ENCODE measurements at places on chromosomes 13 and 19.

DNA sequence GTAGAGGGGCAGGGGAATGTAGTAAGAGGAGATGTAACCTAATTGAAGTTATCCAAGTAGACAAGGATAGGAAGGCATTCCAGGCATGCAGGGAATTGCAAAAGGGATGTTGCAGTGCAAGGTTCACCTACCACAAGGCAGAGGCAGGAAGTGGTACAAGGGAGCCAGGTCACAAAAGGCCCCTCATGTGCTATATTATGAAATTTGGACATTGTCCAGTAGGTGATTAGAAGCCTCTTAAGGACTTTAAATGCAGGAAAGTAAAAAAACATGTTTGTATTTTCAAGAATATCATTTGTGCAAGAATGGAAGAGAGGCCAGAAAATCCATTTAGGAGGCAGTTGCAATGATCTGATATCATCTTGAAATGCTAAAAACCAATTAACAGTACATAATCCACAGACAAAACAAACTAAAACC lies 111.4 kb downstream of the FRY start:
- DNase-seq = no peak

GRCh38 chr13:108409730-108410129 lies 140.2 kb downstream of the TNFSF13B start:
- no peak for DNase-seq

- no peak for DNase-seq
Measured at GRCh38 chr13:98236197-98236596, 59.1 kb upstream of the RNF113B start.

DNA sequence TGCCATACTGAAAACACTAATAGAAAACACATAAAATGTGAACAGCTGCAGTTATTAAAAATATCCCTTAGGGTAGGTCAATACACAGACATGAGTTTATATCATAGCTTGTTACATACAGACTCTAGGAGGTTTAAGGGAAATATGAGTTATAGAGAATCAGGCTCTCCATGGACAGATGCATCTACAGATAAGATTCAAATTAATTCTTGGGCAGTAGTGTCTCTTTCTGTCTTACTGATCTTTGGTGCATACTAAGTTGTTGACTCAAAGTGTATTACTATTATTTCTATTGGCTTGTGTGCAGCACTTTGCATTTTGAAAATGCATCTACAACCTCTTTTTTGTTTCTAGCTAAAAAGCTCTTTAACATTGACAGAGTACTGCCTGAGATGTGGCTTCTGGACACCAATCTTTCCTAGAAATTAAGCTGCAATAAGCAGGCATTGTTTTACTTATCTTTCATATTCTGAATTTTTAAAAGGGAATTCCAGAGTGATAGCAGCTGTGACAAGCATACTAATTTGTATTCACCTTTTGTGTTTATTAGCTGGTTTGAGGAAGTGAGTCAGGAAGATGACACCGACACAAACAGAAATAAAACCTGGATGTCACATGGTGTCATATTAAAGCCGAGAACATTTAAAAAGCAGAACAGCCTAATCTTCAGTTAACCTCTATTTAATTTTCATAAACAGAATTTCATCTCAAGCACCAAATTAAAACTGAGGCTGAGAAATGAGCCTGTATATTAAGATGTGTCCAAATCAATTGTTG lies 399.0 kb downstream of the PCDH9 start:
- no peak for DNase-seq

DNA sequence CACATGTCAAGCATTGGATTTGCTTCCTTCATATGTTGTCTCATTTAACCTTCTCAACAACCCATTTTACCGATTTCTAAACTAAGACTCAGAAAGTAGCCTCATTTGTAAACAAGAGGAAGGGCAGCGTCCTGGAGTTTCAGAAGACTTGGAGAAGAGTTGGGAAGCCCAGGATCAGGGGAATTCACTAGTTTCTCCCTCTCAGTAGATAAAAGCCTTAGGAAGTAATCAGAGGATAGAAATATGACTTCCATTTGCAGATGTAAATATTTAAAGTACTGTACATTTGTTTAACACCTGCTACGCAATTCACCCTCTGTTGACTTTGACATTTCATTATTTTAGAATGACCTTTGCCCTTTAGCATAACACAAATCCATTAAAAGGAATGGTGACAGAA lies 216.4 kb downstream of the DCT start:
- DNase-seq = no peak

GRCh38 chr13:77745784-77746183 lies 48.3 kb downstream of the SLAIN1 start:
- DNase-seq = no peak

DNA sequence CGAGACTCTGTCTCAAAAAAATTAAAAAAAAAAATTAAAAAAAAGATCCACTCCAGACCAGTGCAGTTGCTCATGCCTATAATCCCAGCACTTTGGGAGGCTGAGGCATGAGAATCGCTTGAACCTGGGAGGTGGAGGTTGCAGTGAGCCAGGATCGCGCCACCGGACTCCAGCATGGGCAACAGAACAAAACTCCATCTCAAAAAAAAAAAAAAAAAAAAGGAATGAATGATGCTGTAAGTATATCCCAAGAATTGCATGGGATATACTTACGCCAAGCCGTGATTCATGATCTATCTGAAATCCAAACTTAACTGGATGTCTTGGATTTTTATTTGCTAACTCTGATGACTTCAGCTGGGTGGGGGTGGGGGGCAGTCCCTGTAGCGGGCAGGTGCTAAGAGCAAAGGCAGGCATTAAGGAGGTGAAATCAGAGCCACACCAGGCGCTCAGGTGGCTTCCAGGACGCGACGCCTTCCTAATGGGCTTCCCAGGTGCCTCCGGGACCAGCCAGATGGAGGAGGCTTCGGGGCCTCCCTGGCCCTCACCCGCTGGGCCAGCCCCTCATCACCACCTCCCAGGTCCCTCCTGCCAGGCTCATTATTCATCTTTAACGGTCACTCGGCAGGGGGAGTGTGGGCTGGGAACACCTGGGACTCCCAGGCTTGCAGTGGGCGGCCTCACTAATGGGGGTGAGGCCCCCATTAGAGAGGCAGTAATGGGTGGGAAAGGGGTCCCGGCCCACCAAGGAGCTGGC lies 11.4 kb upstream of the FUT5 start:
- DNase-seq = no peak

DNA sequence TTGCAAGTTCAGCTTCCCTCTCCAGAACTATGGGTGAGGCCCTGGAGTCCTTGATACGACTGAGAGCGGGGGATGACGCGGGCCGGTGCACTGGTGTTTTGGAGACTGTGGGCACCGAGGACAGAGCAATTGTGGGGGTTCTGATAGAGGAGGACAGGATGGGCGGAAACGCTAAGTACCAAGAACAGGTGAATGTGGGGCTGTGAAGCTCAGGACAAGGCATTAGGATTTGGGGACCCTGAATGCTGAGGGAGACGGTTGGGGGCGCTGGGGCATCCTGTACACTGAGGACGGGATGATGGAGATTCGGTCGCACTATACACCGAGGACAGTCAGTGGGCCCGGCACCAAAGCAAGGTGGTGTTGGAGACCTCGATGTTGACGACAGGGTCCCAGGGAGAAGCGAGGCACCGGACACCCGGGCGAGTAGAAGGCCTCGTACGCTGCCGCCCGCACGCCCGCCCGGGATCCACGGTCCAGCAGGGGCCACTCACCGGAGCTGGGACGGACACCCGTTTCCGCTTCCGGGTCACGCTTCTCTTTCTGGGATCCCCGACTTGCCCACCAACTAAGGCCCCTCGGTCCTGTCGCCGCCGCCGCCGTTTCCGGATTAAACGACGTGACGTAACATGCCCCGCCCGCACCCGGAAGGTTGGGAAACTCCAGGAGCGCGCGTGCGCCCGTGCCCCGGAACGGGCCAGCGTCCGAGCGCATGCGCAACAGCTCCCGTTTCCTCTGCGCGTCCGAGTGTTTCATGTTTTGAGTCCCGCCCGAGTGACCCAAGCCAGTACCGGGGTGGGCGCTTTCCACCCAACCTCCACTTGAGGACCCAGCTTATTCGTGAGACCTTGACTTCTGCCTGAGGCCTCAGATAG lies at the start of gene CHMP2A:
TSS of gene CHMP2A (minus strand) at position 612 of the 875 bp plus-strand sequence. CDS start 893 bp downstream, outside the sequence.
- peak; percentile 99 for DNase-seq

DNA sequence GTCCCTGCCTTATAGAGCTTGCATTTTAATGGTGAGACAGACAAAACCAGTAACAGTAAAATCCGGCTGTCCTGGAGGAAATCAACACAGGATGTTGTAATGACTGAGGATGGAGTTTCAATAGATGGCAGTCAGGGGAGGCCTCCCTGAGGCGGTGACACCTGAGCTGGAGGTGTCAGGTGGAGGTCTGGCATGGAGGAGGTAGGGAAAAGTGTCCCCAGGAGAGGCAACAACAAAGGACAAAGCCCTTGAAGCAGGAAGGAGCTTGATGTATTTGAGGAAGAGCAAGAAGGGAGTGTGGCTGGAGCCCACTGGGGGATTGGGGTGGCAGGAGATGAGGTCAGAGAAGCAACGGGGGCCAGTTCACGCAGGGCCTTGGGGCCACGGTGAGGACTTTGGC lies 7.8 kb downstream of the GRIN2D start:
- no peak for DNase-seq

DNA sequence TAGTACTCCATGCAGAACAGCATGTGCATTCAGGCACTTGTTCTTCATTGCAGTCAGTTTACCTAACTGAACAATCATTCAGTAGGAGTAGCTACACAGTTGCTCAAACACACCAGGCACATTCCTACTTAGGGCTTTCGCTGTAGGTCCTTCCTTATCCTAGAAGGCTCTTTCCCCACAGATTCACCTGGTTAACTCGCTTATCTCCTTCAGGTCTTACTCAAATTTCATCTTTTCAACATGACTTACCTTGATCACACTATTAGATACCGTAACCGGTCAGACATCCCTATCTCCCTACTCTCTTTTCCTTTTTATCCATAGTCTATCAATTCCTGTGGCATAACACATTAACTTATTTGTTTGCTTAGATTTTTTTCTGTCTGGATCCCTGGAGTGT lies 14.6 kb downstream of the EDNRB start:
- DNase-seq = no peak

DNA sequence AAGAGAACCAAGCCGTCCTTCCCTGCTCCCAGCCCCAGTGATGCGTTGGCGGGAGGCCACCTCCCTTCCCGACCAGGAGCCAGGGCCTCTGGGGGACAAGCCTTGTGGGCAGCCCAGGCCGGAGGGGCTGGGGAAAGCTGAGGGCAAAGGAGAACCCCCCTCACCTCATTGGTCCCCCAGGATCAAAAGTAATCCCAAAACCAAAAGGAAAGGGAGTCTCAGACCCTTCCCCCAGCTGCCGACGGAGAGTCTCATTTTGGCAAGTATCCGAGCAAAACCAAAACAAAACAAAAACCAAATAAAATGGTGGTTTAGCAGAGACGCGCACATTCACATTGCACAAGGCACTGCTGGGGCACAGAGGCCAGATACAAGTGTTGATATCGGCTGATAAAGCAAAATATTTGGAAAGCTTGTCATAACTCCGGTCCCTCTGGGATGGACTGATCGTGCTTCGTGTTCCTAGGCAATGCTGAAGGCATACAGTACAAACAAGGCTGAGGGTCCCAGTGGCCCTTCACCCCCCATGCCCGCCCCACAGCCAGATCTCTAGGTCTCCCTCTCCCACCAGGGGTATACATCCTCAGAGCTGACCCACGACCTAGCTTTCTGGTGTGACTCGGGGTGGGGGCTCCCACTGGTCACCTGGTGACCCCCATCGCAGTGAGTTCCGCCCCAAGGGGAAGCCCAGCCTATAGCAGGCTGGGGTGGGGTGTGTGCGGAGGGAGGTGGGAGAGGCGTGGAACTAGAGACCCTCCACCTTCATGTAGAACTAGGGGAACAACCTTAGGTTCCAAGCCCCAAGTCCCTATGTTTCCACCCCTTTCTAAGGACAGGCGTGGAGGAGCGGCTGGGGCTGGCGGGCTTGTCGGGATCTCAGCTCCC lies 2.1 kb downstream of the CEBPA start:
- DNase-seq = no peak

GRCh38 chr13:19157461-19157860 lies 24.2 kb downstream of the TUBA3C start:
- no peak for DNase-seq

GRCh38 chr13:33197541-33197971 lies 88.0 kb downstream of the STARD13 start:
- DNase-seq = no peak

GRCh38 chr19:50817941-50818858 lies 5.4 kb downstream of the KLK1 start:
- peak; percentile 48 for DNase-seq

DNA sequence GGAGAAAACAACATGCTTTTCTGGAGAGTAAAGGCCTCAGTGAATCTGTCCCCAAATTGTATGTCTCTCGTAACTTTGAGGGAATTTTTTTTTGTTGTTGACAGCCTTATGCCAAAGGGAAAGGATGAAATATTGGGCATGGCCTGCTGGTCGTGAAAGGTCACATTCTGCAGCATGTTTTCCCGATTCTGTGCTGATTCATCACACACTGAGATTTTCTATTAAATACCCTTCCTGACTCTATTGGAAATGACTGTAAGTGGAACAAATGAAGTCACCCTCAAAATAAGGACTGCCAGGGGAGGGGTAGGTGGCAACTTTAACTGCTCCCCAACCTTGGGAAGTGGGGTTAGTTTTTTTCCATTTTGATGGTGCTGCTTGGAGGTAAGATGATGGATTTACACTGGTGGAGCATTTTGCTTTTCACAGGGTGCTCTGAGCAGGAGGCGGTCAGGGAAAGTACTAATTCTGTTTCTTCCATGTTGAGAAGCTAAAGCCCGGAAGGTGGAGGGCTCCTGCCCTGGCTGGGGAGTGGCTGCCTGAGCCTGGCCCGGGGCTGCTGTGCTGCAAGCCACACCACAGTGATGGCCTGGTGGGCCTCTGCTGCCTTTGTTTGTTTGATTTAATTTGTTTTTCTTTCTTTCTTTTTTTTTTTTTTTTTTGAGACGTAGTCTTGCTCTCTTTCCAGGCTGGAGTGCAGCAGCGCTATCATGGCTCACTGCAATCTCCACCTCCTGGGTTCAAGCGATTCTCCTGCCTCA lies 116.8 kb upstream of the SPATA13 start:
- DNase-seq = no peak

GRCh38 chr13:20127262-20127561 lies 33.6 kb downstream of the GJA3 start:
- peak; percentile 24 for DNase-seq

- DNase-seq = no peak
Measured at GRCh38 chr19:6754136-6754535, 13.1 kb downstream of the SH2D3A start.

DNA sequence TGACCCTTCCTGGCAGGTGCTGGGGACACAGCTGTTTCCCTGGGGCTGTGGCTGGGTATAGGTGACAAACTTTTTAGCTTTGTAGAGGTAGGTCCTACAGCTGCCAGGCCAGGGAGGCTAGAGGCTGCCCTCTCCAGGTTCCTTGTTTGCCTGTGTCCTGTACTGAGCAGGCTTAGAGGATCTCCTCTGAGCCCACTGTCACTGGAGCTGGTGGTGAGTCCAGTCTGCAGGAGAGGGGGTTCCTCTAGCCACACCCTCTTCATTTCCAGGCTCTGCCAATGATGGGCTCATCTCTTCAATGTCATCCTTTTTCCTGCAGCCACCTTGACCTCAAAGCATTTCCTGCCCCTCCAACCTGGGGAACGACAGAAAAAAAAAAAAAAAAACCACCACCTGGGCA lies 12.6 kb upstream of the RAB11B start:
- no peak for DNase-seq

All from stimulated activated naive CD8-positive, alpha-beta T cell treated with anti-CD3 and anti-CD28 coated beads, Interleukin-15, amount 100 ng/mL, for 72 hours (primary cell).